ENCODE measurements at places on chromosomes 3 and 15. TPM values are rescaled to one million over a fixed set of nuclear protein-coding genes. Genes with fewer than 3 reads are reported as not detected.

DNA sequence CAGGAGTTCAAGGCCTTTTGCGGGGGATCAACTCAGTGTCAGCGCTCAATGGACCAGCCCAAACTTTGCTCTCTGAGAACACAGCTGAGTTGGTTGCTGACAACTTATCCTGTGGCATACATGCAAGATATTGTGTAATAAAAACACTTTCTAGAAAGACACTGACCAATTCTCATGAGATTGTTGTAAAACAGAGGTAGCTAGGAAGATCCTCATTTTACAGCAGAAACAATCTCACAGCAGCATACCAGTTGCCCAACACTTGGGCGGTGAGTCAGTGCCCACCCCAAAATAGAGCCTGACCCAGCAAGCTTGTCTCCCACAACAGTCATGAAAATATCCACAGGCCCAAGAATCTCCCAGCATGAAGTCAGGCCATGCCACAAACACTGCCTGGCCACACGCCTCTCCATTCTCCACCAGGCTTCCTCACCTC lies 18.2 kb downstream of the KLHL6 start:
- DNase-seq, result peak; percentile 35

DNA sequence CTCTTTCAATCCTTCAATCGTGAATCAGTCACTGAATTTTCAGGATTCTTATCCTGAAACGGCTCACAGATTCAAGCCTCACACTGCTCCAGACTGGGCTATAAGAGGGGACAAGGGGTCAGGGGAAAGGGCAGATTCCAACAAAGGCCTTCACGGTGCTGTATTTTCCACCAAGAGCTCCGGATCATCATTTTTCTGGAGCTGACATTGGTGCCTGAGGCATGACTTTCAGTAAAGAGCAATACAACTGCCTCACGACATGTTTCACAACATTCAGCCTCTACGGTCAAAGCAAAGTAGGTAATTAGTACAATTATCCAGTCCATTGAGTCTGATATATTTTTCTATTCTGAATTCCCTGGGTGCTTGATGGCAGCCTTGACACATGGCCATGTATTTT lies 185.0 kb upstream of the PRICKLE2 start:
- no peak for DNase-seq

GRCh38 chr3:188051801-188052168 lies 102.2 kb upstream of the LPP start:
- DNase-seq, result no peak

DNA sequence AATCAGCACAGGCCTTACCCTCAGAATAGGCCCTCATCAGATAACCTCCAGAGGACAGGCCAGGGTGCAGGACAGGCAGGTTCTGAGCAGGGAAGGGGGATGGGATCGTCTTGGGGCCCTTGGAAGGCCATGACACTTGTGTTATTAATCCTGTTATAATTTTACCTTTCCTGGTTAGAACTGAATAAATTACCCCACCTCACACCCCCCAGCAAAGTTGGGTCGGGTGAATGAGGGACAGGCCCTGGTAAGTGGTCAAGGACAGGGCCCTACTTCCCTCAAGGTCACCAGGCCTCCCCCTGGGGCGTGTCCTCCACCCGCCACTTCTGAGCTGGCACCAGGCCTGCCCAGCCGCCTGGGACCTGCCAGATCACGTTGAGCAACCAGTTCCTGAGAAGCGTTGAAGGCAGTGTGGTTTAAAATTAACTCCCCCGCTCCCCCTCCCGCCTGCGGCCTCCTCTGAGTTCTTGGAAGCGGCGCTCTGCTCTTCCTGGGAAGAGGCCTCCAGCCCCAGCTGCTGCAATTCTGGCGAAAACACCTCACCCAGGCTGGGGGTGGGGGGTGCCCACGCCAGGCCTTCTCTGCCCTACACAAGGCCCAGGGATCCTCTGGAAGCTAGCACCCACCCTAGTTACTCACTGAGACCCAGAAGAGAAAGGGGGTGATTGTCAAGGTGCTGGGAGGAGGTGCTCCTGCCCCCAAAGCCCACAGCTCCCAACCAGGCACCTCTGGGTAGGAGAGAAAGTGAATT lies 10.6 kb downstream of the CISH start:
- DNase-seq, result peak; percentile 99

GRCh38 chr15:85690561-85691231 lies 104.0 kb downstream of the KLHL25 start:
- no peak for DNase-seq

The SLC12A1 gene
- total RNA-seq, result not detected

The STRIT1 gene
- not detected for total RNA-seq

DNA sequence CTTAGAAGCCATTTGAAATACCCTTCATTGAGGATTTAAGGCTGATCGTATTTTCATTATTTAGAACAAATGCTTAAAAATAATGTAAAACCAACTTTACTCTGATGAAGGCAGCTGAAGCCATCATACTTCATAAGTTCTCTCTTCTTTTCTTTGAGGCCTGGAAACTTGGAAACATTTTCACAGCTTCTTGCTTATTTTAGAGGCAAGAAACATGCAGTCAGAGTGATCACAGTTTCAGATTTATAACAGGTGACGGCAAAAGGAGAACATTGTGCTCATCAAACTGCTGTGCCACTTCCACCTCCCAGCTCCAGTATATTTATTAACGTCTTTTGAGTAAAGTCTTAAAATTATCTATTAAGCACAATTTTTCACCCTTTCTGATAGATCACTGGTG lies 376.1 kb downstream of the PTPRG start:
- DNase-seq, result no peak

The KNG1 gene
- not detected for total RNA-seq

The CCR4 gene
- 0.69 TPM for total RNA-seq

DNA sequence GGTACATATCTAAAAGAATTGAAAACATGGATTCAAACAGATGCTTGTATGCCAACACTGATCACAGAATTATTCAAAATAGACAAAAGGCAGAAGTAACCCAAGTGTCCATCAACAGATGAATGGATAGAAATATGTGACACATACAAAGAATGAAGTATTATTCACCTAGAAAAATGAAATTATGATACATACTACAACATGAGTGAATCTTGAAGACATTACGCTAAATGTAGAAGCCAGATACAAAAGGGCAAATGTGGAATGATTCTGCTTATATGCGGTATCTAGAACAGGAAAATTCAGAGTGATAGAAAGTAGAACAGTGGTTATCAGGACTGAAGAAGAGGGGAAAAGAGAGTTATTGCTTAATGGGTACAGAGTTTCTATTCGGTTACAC lies 26.2 kb upstream of the SLC12A8 start:
- DNase-seq, result no peak

DNA sequence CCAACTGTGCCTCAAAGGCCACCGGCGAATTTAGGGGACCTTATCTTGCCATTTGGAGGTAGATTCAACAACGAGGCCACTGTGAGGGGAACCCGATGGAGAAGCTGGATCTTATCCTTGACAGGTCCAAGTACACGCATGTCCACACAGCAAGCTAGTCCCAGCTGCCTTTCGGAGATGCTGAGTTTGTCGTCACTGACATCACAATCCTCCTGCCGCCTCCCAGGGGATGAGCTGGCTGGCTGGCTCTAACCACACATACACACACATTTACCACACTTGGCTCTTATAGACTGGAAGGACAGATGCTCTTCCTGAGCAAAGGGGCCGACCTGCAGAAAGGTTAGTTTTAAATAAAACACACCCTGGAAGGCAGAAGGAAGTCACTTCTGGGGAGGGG lies 176.3 kb downstream of the STT3B start:
- no peak for DNase-seq

The LMAN1L gene
- 0.29 TPM for total RNA-seq

The LRRIQ4 gene
- total RNA-seq, result not detected

DNA sequence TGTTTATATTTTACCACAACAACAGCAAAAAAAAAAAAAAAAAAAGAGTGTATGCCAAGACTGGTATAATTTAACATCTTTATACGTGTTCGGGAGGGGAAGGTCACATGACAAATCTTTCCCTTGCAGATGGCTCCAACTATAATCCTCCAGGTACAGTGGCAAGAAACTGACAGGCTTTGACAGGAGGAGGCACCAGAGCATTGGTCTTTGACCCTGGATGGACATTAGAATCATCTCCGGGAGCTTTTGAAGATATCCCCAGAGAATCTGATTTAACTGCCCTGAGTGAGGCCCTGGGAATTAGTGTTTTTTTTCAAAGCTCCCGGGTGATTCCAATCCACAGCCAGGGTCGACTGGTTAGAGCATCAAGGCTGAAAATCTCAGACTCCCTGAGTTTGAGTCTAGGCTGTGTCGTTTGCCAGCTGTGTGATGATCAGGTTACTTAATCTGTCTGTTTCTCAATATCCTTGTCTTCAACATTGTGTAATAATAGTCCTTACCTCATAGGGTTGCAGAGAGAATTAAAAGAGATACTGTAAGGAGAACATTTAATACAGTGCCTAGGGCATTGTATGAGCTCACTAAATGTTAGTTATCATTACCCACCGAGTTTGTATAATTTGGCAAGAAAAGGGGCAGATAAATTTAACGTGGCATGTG lies 8.9 kb upstream of the SEMA5B start:
- no peak for DNase-seq

GRCh38 chr3:16258177-16258576 lies 6.6 kb downstream of the DPH3 start:
- no peak for DNase-seq

GRCh38 chr15:66369773-66370651 lies 13.5 kb upstream of the TIPIN start:
- DNase-seq, result no peak

- DNase-seq, result no peak
Measured at GRCh38 chr3:150783920-150784746, 21.2 kb upstream of the SIAH2 start.

The ISL2 gene
- total RNA-seq, result not detected

The STAC gene
- total RNA-seq, result 0.86 TPM

DNA sequence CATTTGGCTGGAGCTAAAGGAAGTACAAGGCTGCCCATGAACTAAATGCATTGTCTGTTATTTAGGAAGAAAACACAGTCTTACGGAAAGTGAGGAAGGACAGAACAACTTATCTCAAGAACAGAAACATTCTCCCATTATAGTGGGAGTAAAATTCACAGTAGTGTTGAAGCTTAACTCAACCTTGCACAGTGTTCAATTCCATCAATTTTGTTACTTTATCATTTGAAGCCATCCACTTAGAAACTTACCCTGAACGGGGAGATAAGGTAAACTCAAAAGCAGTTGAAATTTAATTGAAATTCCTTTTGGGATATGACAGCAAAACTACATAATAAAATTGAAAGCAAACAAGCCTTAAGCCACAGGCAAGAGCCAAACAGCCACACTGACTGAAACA lies 186.9 kb downstream of the PCCB start:
- no peak for DNase-seq

- DNase-seq, result no peak
Measured at GRCh38 chr15:98933406-98933805, 74.2 kb downstream of the PGPEP1L start.

- no peak for DNase-seq
Measured at GRCh38 chr3:193347521-193348501, 30.7 kb downstream of the ATP13A5 start.

Measured in lower leg skin (tissue), 4 donors.